ENCODE measurements at places on chromosomes 3 and 15.

- no peak for DNase-seq
Measured at GRCh38 chr3:172209333-172210321, 170.2 kb downstream of the FNDC3B start.

DNA sequence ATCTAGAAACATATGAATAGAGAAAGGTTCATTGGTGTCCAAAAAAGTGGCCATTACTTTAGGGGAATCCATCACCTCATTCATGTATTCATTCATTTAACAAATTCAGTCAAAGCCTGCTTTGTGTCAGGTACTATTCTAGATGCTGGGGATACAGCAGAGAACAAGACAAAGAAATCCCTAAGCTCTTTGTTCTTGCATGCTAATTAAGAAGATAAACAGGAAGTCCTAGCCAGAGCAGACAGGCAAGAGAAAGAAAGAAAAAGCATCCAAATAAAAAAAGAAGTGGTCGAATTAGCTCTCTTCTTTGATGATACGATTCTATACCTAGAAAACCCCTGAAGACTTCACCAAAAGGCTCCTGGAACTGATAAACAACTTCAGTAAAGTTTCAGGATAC lies 12.4 kb upstream of the ZMAT3 start:
- DNase-seq = no peak

- peak; percentile 75 for DNase-seq
Measured at GRCh38 chr15:92523176-92523575, 129.5 kb downstream of the ST8SIA2 start.

DNA sequence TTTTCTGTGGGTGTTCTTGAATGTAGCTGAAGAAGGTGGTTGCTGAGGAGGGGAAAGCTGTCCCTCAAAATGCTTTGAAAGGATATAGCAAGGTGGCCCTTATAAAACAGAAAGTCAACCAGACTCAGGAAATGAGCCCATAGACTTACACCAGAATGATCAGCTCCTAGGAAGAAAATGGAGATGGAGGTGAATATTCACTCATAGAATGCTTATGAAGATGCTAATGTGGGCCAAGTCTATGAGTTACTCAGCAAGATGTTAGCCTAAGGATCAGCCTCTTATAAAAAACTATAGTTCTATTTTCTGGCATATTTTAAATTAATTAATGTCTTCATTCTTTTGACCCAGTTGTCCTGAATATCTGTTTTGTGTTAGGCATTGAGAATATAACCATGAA lies 1054.0 kb downstream of the AGBL1 start:
- DNase-seq = no peak

- no peak for DNase-seq
Measured at GRCh38 chr15:69537901-69538300, 85.3 kb downstream of the RPLP1 start.

- DNase-seq = no peak
Measured at GRCh38 chr3:49901366-49902339, 2.0 kb downstream of the MST1R start.

GRCh38 chr3:55937301-55937700 lies 450.2 kb upstream of the WNT5A start:
- DNase-seq = no peak

DNA sequence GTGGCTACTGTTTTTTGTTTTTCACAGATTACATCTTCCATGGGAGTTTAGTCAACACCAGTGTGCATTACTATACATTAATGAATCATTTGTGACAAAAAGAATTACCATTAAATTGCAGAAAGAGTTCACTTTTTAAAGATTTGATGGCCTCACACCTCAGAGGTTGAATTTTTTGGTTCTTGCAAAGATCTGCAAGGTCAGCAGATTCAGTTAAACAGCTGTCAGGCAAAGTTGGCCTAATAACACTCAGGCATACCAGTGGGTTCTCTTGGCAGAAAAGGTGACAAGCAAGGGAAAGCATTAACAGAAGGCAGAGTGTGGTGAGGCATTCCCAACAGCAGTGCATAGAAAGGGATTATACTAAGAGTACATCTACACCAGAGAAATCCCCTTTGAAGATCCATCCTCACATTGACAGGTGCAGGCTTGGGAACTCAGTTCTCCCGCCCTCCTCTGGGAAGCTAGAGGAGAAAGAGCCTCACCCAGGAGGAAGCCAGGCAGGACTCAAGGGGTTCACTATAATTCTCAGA lies 24.3 kb upstream of the PTX3 start:
- DNase-seq = no peak

DNA sequence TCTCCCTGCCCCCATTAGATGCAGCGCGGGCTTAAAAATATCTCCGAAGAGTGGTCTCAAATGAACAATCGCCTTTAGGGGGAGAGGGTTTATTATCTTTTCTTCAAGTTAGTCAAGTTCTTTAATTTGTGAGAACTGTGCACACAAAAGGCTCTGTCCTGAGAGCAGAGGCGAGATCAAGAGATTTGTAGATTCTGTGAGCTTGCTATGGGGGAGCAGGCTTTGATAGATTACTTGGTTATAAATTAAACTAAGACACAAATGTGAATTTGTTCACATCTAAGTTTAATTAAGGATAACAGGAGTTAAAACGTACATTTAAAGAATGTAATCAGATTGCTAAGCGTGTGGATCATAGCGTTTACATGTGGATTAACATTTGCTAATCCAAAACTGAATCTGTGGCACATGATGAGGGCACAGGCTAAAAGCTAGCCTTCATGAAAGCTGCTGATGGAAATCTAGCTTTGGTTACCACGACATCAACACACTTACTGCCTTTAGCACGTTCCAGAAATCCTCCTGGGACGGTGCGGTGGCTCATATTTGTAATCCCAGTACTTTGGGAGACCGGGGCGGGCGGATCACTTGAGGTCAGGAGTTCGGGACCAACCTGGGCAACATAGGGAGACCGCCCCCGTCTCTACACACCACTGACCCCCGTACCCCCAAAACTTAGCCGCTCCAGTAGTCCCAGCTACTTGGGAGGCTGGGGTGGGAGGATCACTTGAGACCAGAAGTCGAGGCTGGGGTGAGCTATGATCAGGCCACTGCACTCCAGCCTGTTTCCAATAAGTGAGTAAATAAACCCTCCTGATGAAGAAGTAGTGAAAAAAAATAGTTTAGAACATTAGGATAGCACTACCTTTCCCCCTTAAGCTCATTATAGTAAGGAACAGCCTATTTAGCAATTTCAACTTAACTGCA lies 1.0 kb upstream of the PRTG start:
- DNase-seq = peak; percentile 78

GRCh38 chr3:13400114-13400673 lies 19.9 kb downstream of the NUP210 start:
- no peak for DNase-seq

DNA sequence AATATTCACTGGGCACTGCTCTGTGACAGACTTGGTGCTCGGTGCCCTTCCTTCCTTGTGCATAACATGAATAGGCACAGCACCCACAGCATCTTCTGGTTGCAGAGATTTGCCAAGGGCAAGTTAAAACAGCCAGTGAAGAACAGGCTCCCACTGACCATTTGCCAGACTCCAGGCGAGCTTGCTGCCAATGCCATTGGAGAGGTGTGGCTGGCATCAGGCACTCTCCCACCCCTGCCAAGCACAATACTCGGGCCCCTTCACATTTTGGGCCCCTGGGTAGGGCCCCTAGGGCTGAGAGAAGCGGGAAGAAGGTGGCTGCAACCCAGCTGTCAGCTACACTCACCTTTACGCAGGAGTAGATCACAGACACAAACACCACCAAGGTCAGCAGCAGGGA lies 112.1 kb downstream of the SEC22A start:
- DNase-seq = no peak

GRCh38 chr3:26596335-26596734 lies 26.2 kb upstream of the LRRC3B start:
- no peak for DNase-seq

GRCh38 chr15:65738649-65739048 lies 53.4 kb downstream of the DENND4A start:
- DNase-seq = no peak

DNA sequence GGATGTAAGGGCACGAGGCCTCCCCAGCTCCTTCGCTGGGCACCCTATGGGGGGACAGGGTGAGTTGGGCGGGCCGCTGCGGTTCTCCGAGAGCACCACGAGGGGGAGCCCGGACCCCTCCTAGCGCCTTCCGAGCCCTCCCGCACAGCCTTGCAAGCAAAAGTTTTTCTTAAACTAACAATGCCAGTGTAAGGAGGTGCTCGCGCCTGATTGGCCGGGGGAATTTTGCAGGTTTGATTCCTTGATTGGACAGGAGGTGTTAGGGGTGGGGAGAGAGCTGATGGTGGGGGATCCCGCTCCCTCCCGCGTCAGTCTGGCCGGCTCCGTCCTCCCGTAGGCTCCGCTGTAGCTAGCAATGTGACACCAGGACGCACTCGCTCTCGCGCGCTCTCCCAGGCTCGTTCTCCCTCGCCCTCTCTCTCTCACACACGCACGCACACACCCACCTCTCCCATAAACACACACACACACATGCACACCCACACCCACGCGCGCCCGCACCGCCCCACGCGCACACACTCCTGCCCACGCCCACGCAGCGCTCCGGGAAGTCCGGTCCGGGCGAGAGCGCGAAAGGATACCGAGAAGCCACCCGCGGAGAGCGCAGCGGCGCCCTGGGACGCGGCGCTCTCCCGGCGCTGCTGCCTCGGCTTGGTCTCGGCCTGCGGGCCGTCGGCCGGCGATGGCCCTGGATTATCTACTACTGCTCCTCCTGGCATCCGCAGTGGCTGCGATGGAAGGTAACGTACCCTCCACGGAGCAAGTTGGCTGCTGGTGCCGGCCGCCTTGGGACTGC lies at the start of gene EPHB1:
Gene EPHB1 (plus strand): TSS at position 311 of the 796 bp plus-strand sequence.
- peak; percentile 82 for DNase-seq

- no peak for DNase-seq
Measured at GRCh38 chr15:33059184-33059583, 135.3 kb downstream of the FMN1 start.

DNA sequence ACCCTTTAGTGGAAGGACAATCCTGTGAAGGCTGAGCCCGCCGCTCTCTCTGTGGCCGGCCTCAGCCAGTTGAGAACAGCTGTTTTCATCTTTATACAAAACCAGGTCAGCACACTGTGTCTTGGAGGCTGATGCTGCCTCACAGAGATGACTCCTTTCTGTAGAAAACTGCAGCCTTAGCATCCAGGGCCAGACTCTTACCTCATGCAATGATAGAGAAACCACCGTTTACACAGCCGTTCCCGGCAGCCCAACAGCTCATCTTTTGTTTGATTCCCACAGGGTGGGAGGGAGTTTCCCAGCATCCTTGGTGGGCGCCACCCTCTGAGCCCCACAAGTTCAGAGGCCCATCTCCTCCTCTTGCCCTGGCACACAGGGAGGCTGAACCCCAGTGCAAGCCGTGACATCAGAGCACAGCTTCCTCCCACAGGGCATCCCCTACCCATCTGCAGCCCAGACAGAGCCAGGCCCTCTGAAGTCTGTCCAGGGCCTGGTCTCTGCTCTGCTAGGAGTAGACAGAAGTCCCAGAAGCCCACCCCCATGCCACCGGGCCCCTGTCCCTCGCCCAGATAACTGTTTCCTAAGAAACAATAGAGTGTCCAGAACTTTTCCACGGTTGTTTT lies 105.0 kb downstream of the LRRK1 start:
- DNase-seq = no peak

DNA sequence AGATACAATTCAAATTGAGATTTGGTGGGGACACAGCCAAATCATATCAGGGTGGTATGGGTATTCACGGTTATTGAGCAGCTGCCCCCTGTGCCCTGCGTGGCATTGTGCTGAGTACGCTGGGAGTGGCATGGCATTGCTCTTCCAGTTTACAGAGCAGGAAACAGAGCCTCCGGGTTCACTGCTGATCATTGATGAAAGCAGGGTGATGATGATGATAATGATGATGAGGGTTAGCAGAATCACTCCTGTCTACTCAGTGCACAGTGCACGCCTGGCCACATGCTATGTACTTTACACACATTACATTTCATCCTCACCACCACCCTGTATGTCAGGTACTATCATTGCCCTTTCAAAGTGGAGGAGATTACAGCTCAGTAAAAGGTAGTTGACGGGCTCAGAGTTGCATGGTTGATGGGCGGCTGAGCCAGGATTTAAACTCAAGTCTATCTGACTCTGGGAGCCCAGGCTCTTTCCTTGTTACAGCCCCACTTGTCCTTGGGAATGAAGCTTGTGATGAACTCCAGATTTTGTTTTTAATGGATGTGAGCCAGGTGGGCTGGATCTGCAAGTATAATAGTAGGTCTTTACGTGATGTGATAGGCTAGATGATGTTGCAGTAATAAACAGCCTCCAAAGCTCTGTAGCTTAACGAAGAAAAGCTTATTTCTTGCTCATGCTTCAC lies 87.6 kb upstream of the MYZAP start:
- DNase-seq = no peak

DNA sequence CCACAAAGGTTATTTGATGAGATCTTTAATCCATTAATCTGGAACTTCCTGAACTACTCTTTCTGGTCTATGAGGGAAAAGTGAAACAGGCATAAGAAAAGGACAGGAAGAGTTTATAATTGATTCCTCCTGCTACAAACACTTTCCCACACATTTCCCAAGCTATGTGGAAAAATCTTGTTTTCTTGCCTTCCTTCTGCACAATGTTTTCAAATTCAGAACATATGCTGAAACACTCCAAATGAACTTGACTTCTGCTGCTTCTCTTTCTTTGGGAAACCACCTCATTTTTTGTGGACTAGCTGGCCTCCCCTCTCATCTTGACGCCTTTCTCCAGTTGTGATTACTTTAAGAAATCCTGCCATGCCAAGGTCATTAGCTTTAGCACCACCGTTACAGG lies 100.7 kb upstream of the PTPRG start:
- DNase-seq = no peak

DNA sequence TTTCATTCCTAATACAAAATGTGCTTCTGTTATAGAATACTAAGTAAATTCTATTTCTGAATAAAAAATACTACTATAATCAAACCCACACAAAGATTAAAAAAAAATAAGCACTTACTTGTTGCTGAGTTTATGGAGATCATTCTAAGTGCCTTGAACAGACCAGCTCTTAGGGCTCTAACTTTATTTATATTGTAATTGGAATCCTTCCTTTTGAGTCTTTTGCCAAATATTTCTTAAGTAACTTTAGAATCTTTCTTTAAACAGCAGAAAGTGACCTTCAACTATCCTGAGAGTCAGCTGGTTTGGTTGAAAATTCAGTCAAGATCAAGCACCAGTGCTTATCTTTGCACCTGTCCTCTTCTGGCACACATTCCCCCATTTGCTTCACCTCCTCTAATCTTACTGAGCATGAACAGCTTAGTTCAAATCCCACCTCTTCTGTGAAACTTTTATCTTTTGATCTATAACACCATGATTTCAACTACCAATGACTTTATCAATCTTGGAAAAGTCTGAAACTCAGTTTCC lies 149.3 kb downstream of the VPS13C start:
- no peak for DNase-seq

GRCh38 chr15:37106490-37107001 lies 6.2 kb upstream of the MEIS2 start:
- no peak for DNase-seq

DNA sequence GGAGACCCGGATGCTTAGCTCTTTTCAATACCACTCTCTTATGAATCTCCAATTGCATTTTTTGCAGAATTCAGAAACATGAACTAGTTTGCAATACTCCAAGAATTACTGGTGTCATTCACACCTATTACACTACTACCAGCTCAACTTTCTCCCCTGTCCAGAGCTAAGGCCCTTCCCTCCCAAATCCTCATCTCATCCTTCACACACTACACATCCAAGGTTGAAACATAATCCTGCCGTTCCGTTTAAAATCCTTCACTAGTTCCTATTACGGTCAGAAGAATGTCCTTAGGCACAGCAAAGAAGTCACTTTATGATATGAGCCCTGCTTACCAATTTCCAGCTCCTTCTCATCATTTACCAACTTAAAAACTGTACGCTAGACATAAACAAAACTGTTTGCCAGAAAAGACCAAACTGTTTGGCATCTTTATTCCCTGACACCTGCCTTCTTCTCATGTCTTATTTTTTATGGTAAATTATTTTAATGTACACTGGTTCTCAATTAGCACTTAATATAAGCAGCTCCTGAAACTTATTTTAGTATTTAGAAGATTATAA lies 22.6 kb downstream of the TBL1XR1 start:
- no peak for DNase-seq

All from retinal pigment epithelial cell (primary cell).